ENCODE measurements at places on chromosomes 2 and 18. TPM values are rescaled to one million over a fixed set of nuclear protein-coding genes. Genes with fewer than 3 reads are reported as not detected.

The MALL gene
- total RNA-seq, result 24.1 TPM

The EIF2AK2 gene
- total RNA-seq, result 56.0 TPM

The GPBAR1 gene
- 0.94 TPM for total RNA-seq

The SPHKAP gene
- not detected for total RNA-seq

The CRYGC gene
- not detected for total RNA-seq

The ZAP70 gene
- 4.5 TPM for total RNA-seq

The FAHD2B gene
- total RNA-seq, result 32.8 TPM
